Hepatocyte (in vitro differentiated cells): ENCODE measurements at places on chromosomes 2 and 18. TPM values are rescaled to one million over a fixed set of nuclear protein-coding genes. Genes with fewer than 3 reads are reported as not detected.

Gene GKN2
- not detected in 2 replicates for total RNA-seq

Gene GALNT5
- 13.9 and 16.3 TPM in 2 replicates for total RNA-seq

Gene LTBP1
- 60.9 and 68.9 TPM in 2 replicates for total RNA-seq

Gene IMPACT
- total RNA-seq = 28.3 and 36.3 TPM in 2 replicates

Gene SFXN5
- 25.7 and 34.6 TPM in 2 replicates for total RNA-seq

Gene SLC14A1
- total RNA-seq = 0.88 and 4.1 TPM in 2 replicates

Gene ERICH2
- total RNA-seq = 0.52 TPM in 1 of 2 replicates, not detected in the other

DNA sequence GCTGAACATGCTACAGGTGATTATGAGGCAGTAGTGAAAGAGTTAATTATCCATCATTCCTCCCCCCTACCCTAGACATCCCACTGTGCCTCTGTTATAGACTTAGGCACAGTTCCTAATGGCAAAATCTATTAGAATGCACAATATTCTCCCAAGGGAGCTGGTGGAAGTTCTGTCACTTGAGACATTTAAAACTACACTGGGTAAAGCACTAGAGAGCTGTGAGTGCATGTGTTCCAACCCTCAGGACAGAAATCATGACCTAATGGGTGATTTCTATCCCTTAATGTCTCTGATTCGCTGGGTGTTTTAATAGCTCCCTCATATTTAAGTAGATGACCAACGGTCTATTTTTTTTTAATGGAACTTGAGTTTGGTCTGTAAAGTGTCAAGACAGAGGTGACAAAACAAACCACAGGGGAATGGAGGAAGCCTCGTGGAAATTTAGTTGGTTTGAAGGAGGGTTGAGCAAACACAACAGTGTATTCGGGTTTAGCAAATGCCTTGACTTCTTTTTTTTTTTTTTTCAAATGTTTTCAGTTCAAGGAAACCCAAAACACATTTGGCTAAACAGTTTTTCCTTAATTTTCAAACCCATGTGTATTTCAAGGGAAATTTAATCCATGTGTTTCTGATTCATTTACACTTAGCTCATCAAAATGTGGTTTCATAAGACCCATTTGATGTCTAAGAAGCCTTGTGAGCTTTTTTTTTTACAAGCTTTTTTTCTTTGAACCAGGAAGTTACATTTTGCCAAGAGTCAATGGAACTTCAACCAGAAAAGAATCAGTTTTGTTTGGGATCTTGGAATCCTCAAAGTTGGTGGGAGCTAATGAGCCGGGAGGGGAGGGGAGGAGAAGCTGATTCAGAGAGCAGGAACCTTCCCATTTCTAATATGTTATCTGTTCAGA is 665.1 kb upstream of the ZEB2 start:
- no peak for DNase-seq

DNA sequence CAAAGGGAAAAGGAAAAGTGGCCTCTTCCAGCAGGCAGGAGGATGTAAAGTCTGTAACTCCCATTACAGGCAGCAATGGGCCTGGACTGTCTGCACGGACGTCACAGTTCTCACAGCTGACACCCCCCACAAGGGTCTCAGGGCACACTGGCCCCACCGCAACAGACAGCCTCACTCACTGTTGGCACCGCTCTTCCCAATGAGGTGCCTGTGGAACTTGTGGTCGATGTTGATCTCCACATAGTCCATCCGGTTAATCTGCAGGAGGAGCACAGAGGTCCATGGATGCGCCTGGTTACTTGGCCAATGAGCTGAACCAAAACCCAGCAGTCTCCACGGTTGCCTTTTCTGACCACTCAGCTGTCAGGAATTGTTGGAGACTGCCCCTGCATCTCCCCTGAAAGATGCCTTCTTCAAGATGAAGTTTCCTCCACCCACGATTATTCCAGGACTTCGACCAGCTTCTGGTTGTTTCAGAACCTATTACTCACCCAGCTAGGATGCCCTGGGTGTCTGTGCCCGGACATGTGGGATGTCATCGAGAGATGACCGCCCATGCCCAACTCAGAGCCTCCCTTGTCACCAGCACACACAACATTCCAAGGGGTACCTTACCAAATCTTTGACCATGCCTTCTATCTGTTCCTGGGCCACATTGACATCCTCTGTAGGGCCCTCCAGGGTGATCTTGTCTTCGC is 62.5 kb downstream of the HDLBP start:
- DNase-seq = no peak

GRCh38 chr2:36538335-36538734 is 59.6 kb downstream of the FEZ2 start:
- no peak for DNase-seq

GRCh38 chr2:70807828-70808118 is 12.6 kb downstream of the CLEC4F start:
- DNase-seq = no peak

GRCh38 chr18:48860269-48861180 is 90.2 kb downstream of the SMAD7 start:
- DNase-seq = no peak

DNA sequence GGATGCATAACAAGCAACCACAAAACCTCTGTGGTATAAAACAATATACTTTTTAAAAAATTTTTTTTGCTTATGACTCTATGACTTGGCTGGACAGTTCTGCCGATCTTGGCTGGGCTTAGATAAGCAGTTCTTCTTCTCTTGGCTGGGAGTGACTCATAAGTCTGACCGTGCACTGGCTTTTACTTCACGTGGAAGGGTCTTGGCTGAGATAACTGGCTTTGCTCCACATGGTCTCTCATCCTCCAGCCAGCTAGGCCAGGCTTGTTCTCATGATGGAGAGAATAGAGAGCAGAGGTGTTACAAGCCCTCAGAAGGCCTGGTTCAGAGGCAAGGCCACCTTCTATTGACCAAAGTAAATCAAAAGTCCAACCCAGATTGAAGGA is 178.9 kb upstream of the SERPINE2 start:
- DNase-seq = peak; percentile 28

DNA sequence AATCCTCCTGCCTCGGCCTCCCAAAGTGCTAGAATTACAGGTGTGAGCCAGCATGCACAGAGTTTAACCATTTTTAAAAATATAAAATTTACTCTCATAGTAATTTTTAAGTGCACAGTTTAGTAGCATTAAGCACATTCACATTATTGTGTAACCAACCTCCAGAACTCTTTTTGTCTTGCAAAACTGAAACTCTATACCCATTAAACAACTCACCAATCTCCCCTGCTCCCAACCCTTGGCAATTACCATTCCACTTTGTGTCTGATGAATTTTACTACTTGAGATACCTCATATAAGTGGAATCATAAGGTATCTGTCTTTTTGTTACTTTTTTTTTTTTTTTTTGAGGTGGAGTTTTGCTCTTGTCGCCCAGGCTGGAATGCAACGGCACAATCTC is 112.5 kb downstream of the BMPR2 start:
- no peak for DNase-seq

GRCh38 chr2:209121691-209122090 is 302.2 kb upstream of the MAP2 start:
- DNase-seq = no peak

DNA sequence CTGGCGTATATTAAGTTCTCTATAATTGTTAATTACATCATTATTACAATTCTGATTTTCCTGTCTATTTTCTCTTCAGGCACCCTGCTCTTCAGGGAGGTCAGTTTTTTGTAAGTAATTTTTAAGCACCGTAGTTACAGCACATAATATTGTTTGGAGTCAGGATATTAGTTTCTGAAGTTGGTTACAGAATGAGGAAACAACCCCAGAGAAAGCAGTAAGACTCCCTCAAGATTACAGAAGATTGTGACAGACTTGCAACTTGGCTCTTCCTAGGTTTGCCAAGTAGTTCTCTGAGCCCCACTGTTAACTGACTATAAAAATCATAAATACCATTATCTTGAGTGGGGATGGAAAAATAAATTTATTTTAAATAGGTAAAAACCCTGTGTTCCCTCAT is 921 bp downstream of the RPE start:
- DNase-seq = no peak

- DNase-seq = no peak
These were observed 105.0 kb downstream of the LTBP1 start for GRCh38 chr2:33051586-33052360.

DNA sequence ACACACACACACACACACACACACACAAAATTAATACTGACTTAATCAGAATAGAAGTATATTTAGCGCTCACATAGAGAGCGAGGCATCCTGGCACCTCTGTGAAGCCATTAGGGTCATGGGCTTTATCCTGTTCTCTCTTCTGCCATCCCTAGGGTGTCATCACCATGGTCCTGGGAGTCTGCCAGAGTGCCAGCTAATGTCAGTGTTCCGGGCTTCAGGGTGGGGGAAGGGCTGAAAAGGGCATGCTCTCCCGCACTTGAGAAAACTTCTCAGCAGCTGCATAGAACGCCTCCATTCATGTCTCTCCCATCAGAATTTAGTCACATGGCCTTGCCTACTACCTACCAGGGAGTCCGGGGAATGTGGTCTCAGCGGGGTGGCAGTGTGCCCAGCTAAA is 19.7 kb upstream of the DYNC2LI1 start:
- DNase-seq = no peak

- DNase-seq = no peak
These were observed 9.0 kb upstream of the CDK15 start for GRCh38 chr2:201797175-201797840.

DNA sequence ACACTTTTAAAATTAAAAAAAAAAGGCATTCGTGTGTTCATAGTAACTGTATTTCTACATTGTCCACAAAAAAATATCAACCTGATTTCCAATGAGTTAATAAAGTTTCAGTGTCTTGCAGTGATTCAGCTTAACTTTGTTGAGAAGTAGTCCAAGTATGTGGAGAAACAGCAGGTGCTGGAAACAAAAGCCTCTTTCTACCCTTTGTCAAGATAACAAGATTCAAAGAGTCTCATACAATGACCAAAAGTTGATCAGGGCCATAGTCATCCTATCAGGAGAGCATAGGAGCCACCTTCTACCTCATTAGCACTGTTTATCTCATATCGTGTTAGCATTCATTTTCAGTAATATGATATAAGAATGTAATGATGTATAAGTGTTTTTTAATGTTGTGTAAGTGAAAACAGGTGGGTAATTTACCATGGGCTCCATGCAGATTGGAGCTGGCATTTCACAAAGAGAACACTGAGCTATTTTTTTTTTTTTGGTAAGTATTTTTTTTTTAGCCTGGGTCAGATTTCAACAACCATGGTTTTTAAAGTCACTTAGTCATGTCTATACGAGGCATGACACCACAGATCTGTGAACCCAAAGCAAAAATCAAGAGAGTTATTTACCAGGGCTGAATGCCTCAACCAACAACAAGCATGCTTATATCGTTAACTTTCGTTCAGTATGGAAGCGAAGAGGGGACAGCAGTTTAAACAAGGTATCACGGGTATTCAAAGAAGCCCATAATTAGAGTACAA is 165.0 kb upstream of the ZNF521 start:
- DNase-seq = no peak

DNA sequence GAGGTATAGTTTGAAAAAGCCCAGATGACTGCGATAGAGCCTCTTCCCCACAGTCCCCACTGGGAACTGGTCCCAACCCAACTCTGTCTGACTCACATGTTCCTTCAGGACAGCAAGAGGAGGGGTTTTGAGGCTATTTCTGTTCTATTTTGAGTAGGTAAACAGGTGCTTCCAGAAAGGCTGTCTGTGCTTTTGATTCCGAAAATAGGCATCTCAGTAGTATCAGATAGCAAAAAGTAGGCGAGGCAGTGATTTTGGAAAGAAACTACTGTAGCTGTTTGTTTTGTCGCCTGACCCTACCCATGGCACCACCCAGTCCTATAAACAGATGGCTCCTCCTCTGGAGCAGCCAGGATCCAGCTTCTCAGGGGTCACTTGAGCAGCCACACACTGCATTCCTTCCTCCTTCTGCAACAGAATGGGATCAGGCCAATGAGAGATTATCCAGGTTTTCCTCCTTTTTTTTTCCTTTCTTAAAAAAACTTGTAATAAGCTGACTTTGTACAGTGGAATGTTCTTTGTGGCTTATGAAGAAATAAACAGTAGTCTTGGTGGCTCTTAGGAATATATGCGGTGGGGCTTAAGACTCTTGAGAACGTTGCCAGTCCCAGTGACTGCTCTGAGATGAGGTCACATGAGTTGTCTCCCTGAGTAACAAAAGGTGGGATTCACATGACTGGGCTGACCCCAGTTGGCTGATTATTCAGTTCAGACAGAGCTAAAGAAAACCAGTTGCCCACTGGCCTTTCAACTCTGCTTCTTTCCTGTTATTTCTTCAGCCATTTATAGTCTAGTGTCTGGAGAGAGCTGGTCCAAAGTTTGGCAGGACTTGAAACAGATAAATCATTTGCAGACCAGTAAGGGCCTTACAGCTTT is 98.6 kb downstream of the KCNS3 start:
- peak; percentile 14 for DNase-seq

DNA sequence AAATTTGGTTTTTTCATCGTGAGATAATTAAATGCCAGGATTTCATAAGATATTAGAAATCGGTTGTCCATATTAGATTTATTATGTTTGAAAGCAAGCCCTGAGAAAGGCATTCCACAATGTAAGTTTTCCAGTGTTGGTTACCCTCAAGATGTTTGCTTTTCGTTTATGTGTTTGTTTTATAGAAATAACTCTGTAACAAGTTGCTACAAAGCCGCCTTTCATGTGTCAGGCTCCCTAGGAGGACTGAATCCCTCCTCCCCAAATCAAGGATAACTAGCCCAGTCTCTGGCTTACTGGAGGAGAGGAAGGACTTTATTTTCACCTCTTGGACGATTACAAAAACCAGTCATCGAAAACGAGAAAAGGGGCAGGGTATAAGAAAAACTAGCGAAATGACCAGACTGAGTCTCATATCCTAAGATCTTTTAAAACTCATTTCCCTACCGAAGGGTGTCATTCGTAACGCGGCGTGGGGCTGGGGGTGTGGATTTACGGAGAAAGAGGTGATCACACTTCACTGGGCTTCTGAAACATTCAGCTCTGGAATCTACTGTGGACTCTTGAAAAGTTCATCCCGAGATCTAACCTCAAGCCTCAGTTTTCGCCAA is 1.0 kb upstream of the PEX13 start:
- no peak for DNase-seq

GRCh38 chr2:152339556-152340286 is 4.7 kb downstream of the FMNL2 start:
- DNase-seq = no peak

DNA sequence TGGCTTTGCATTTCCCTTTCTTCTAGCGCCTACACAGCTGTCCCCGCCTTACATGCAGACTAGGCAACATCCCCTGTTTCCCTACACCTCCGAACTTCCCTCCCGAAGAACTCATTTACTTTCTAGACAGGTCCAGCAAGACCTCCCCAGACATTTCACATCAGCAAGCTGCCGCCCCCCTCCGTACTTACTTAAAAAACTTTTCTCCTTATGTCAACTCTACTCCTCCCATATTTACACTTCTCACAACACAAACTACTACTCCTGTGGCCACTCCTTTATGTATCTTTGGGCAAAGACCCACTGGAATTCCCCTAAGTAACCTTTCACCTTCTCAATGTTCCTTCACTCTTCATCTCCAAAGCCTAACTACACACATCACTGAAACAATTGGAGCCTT is 20.4 kb upstream of the ZNF397 start:
- peak; percentile 8 for DNase-seq

GRCh38 chr2:34291076-34291475 is 692.0 kb upstream of the FAM98A start:
- no peak for DNase-seq

DNA sequence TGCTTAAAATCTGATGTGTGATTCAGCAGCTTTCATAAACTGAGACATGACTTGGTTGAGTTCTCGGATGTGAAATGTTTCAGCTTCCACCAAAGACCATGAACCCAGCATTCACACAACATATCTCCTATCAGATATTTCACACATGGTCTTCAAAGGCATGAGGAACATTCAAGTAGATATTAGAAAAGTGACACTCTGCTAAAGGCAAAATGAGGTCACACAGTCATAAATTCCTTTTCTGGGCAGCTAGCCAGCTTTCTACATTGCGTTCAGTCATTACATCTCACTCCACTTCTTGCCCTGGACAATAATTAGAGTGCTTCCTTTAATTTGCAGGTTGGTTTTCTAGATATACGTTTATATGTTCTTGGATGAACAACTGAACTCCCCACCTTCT is 96.7 kb downstream of the GAREM1 start:
- DNase-seq = peak; percentile 70
